ENCODE measurements at places on chromosomes 5 and 9. TPM values are rescaled to one million over a fixed set of nuclear protein-coding genes. Genes with fewer than 3 reads are reported as not detected.

GRCh38 chr9:121153642-121154041 is 48.0 kb downstream of the RAB14 start:
- DNase-seq, result no peak

- DNase-seq, result no peak
Observed at GRCh38 chr9:27272103-27272502, 24.8 kb downstream of the EQTN start.

DNA sequence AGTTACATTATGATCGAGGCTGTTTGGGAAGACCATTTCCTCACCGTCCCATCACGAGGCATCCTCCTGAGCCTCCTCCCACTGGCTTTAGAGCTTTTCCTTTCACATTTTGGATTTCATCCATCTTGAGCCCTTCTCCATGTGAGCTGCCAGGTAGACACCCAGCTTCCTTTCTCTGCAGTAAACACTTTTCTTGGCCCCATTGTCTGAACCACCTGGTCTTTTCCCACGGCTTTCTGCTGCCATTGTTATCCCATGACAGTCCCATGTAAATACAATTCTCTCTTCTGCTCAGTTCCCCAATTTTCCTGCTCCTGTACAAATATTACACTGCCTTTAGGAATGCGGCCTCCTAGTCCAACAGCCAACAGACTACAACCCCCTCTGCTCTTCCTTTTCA is 24.1 kb downstream of the UBE2QL1 start:
- DNase-seq, result no peak

- DNase-seq, result no peak
Observed at GRCh38 chr5:151454889-151455288, 7.5 kb downstream of the SLC36A1 start.

DNA sequence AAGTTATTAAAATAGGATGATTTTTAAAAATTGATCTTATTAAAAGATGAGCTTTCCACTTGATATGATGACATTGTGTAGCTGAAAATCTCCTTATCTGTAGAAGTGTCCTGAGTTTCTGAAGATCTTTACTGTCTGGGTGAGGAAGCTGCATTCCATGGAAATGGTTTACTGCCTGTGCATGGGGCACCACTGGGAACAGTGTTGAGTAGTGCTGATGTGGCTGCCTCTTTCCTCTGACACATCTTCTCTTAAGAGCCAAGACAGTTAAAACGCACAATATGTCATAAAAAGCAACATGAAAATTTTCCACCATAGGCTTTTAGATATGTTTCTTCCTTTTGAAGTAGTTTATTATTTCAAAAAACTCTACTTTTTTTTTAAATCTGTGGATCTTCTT is 24.6 kb downstream of the SECISBP2 start:
- no peak for DNase-seq

DNA sequence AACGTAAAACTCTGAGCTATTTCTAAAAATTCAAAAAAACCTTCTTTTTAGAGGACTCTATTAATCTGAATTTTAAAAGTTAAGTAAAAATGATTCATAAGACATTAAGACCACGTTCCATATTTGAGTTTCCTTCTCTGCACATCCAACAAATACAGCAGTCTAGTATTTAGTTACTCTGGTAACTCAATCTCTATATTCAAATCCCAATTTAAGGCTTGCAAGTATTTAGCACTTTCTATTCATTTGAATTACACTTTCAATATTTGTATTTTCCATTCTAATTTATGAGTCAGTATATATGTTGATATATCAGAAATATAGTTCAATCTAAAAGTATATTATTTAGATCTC is 17.7 kb downstream of the RFX3 start:
- DNase-seq, result no peak

DNA sequence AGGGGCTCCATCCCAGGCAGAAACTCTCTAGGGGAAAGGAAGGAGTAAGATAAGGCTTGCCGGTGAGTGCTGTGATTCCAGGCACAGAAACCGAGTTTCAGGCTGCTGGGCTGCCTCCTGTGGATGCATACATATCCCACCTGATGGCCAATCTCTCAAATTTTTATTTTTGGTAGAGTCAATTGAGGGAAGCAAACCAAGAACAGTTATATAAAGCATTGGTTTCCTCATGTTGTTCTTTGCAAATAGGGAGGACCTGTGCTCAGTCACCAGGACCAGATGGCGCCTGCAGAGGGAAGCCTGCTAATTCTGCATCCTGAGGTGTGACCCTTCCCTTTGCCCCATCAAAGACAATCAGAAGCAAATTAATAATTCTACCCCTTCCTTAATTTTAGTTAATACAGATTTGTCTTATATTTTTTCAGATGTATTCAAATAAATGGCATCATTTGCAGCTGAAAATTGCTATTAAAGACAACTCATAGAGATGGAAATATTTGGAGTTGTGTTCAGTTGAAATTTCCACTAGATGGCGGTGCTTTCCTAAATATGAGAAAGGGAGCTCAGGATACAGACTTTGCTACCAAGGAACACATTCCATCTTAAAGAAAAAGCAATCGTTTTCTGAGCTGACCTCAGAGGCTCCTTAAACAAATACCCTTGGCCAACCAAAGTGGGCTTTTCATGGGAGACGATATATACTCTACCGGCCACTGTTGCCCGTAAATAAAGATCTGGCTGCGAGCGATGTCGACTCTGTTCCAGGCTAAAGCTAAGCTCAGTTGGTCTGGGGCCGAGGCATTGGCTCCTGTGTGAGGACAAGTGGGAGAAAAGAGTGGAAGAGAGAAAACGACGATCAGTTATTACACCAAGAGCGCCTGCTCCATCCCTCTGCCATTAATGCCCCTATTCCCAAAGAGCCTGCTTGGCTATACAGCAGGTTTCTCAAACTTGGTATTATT is 225.7 kb upstream of the KLF9 start:
- no peak for DNase-seq

DNA sequence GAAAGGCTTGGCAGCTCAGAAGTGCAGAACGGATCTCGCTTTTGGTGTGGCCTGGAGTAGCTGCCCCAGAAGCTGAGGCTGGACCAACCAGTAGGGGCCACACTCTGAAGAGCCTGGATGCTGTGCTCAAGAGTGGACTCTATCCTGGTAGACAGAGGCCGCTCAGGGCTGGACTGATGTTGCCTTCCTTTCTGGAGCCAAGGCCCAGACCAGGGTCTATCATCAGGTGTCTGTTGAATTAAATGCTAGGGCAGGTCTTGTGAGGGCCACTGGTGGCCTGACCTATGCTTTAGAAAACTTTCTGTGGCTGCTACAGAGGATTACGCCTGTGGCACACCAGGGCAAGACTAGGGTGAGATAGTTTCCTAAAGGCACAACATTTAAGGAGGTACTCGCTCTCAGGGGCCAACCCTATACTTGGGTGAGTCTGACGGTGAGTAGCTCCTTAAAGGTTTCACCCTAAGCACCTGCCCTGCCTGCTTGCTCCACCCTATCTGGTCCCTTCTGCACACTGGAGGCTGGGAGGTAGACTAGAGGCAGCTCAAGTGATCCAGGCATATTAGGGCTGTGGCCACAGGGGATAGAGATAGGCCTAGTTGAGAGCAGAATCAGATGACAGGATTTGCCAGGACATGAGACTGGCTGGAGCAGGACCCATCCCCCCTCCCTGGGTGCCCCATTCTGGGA is 9.8 kb upstream of the IRF1 start:
- no peak for DNase-seq

DNA sequence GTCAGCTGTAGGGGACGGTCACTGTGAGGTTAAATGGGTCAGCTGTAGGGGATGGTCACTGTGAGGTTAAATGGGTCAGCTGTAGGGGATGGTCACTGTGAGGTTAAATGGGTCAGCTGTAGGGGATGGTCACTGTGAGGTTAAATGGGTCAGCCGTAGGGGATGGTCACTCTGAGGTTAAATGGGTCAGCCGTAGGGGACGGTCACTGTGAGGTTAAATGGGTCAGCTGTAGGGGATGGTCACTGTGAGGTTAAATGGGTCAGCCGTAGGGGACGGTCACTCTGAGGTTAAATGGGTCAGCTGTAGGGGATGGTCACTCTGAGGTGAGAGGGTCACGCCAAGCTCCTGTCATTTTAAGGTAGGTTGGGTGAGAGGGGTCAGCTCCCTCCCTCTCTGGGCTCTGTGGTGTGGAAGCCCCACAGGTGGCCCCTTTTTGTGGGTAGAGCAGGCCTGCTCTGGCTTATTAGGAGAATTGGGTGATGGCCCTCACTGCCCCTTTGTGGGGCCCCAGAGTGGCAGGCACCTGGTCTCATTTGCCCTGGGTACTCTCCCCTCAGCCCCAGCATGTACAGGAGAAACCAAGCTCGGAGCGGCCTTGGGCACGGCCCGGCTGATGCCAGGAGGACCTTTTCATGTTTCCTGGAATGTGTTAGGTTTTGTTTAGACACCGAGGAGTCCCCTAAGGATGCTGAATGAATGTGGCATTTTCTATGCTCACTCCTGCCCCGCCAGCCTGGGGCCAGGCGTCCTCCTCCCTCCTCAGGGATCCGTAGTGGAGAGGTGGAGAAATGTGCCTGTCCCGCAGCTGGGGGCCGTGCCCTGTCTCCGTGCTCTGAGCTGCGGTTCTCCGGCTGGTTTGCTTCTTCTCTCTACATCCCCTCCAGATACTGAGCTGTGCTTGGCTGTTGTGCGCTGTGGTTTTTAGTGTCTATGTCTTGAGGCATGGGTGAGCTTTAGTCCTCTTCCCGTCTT is 31.4 kb downstream of the AHRR start:
- no peak for DNase-seq

DNA sequence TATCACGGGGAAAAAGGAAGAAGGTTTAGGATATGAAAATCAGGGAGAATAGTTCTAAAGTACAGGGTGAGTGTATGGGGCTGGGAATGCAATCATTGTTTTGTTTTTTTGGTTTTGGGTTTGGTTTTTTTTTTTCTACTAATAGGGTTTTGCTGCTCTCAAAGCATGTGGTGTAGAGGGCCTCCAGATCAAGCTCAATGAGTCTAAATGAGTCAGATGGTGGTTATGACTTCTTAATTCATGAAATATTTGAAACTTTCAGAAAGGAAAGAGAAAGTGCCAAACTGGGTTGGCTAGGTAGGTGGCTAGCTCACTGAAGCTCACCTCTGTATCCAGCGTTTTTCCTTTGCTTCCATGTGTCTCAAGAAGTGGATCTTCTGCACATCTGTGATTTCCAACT is 10.7 kb downstream of the OR1L8 start:
- DNase-seq, result no peak

- no peak for DNase-seq
Observed at GRCh38 chr9:122364783-122365150, 6.1 kb upstream of the PTGS1 start.

DNA sequence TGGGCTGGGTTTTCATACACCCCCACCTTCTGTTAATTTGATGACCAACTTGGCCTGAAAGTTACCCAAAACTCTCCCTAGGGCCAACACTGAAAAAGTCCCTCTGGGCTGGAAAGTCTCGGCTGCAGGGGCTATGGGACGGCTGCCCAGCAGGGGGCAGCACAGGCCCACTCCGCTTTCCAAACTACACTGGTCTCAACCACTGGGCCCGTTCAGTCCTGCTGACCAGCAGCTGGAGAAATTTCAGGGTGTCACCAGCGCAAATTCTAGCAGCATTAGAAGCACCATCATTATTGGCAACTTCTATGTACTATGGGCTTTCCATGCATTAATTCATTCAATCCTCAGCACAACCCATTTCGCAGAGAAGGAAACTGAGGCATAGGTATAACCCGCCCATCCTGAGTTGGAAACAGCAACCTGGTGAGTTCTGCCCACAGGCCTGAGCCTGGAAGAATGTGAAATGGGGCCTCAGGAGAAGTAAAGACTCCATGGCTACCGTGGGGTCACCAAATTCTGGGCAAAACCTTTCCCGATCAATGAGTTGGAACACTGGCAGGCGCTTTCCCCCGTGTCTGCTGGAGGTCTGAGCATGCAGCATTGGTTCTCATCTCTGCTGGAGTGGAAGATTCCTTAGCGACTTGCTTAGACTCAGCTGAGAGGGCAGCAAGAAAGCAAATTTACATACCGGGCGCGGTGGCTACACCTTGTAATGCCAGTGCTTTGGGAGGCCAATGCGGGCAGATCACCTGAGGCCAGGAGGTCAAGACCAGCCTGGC is 9.7 kb downstream of the ORM2 start:
- peak; percentile 37 for DNase-seq

- DNase-seq, result no peak
Observed at GRCh38 chr9:2209400-2209799, 194.3 kb downstream of the SMARCA2 start.

- DNase-seq, result peak; percentile 20
Observed at GRCh38 chr5:157918811-157919742, 60.1 kb upstream of the CLINT1 start.

DNA sequence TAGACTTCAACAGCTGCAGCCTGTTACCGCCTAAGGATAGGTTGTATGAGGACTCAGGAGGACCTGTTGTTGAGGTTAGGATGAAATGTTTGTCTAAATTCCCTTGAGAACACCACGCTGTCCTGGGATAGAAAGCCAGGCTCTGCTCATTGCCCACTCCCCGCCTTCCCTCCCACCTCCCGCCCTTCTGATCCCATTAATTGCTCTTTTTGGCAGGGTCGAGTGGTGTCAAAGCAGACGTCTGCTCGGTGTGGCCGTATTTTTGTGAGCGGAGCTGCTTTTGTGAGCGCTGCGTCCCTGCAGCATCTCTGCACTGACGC is 62.3 kb downstream of the SPATA31C2 start:
- DNase-seq, result no peak

- DNase-seq, result no peak
Observed at GRCh38 chr5:231661-232060, 13.5 kb downstream of the SDHA start.

- no peak for DNase-seq
Observed at GRCh38 chr9:127365461-127365860, 31.5 kb upstream of the SLC2A8 start.

SPATA6L gene
- total RNA-seq, result 0.21 TPM

PDCD1LG2 gene
- total RNA-seq, result 2.0 TPM

LRRC19 gene
- total RNA-seq, result not detected

KIF4B gene
- total RNA-seq, result 0.07 TPM

ZBTB26 gene
- total RNA-seq, result 8.2 TPM

HAVCR1 gene
- 1.2 TPM for total RNA-seq

IL13 gene
- 830 TPM for total RNA-seq

TMEM174 gene
- total RNA-seq, result not detected

TLR4 gene
- not detected for total RNA-seq

UBLCP1 gene
- total RNA-seq, result 25.2 TPM

KCNIP1 gene
- not detected for total RNA-seq

HTR1A gene
- not detected for total RNA-seq

PRRX2 gene
- 5.1 TPM for total RNA-seq

PDLIM7 gene
- 86.9 TPM for total RNA-seq

SLC25A2 gene
- 0.16 TPM for total RNA-seq

DIMT1 gene
- 45.0 TPM for total RNA-seq

SLC1A3 gene
- total RNA-seq, result not detected

CDKN2A gene
- total RNA-seq, result 5.8 TPM
